ENCODE measurements at places on chromosomes 1 and 21.

DNA sequence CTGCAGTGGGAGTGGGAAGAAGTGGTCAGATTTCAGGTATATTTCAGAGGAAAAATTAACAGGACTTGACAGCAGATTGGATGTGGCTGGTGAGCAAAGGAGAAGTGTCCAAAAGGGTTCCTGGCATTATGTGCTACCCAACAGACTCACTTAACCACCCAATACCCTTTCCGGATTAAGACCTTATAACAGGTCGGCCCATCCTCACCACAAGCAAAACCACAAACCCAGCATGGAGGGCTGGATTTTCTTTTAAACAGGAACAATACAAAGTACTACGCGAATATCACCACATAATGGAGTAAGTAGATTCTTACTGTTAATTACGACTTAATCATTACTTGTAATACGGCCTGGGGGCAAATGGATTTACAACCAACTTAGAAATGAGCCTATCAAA lies 59.2 kb downstream of the WDR64 start:
- DNase-seq, result no peak

GRCh38 chr1:30654188-30654587 lies 69.2 kb downstream of the MATN1 start:
- no peak for DNase-seq

GRCh38 chr1:26016953-26017545 lies 4.5 kb upstream of the EXTL1 start:
- DNase-seq, result no peak

- peak; percentile 16 for DNase-seq
Measured at GRCh38 chr1:240946926-240947325, 335.0 kb upstream of the GREM2 start.

- no peak for DNase-seq
Measured at GRCh38 chr1:229171934-229172333, 99.0 kb upstream of the RAB4A start.

All from HepG2 (cell line).